Activated CD8-positive, alpha-beta T cell treated with anti-CD3 and anti-CD28 coated beads, Interleukin-2, amount 10 ng/mL, durations not matched to agents 7 days and 5 days (primary cell): ENCODE measurements at places on chromosomes 11 and 22. TPM values are rescaled to one million over a fixed set of nuclear protein-coding genes. Genes with fewer than 3 reads are reported as not detected.

- H3K4me1 ChIP-seq: peaks cover 25% of the 10 kb centered on the region
- no peak overlapping the region for H3K4me3 ChIP-seq
- peaks cover 71% of the 10 kb centered on the region for H3K36me3 ChIP-seq
- H3K27me3 ChIP-seq: no peaks in the 10 kb centered on the region
- no peak overlapping the region for H3K27ac ChIP-seq
Observed at GRCh38 chr11:16745950-16746605, 7.6 kb downstream of the C11orf58 start.

DNA sequence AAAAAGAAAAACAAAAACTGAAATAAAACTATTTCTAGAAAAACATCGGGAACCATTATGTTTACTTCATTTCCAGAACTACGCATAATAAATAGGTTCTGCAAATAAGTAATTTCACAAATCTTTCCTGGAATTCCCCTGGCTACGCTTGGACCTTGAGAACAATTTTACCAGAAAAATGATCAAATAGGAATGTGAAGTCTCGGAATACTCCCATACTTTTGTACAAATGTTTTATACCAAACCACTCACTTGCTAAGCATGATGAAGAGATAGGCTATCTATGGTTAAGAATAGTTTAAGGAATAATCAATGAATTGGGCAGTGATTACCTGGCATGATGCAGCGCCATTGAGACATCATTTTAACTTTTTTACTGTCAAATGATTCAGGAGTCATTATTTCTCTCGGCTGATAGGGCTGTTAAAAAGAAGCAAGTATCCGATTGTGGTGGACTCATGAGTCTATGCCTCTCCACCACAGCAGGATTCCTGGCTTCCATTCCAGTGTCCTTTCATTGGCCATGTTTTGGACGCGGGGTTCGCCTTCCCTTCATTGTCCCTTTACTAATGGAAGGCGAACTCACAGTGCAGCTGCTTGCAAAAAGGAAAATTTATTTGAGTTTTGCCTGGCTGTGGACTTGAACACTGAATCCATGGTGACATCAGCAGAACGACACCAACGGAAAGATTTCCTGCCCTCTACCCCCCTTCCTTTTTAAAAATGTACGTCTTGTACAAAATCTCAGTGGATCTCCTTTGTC is 39.9 kb upstream of the BLID start:
- no peak overlapping the region for H3K27ac ChIP-seq
- no peaks in the 10 kb centered on the region for H3K36me3 ChIP-seq
- H3K4me1 ChIP-seq: peaks cover 3% of the 10 kb centered on the region
- H3K4me3 ChIP-seq: no peak overlapping the region

GRCh38 chr11:16773981-16774935 is 35.8 kb downstream of the C11orf58 start:
- no peak for DNase-seq
- no peak overlapping the region for H3K27ac ChIP-seq
- H3K4me3 ChIP-seq: no peak overlapping the region

GRCh38 chr11:29002816-29003215 is 894.6 kb downstream of the METTL15 start:
- DNase-seq: no peak
- H3K36me3 ChIP-seq: no peaks in the 10 kb centered on the region
- H3K27me3 ChIP-seq: no peaks in the 10 kb centered on the region
- no peak overlapping the region for H3K27ac ChIP-seq
- H3K4me3 ChIP-seq: no peak overlapping the region

GRCh38 chr22:22137891-22138290 is 106.7 kb upstream of the VPREB1 start:
- DNase-seq: no peak
- H3K4me3 ChIP-seq: no peak overlapping the region
- H3K36me3 ChIP-seq: no peaks in the 10 kb centered on the region
- H3K27ac ChIP-seq: no peak overlapping the region

GRCh38 chr11:121895919-121896318 is 220.1 kb downstream of the BLID start:
- no peaks in the 10 kb centered on the region for H3K36me3 ChIP-seq
- no peak overlapping the region for H3K4me3 ChIP-seq
- peaks cover 5% of the 10 kb centered on the region for H3K27me3 ChIP-seq
- H3K4me1 ChIP-seq: no peaks in the 10 kb centered on the region
- DNase-seq: no peak
- no peak overlapping the region for H3K27ac ChIP-seq

DNA sequence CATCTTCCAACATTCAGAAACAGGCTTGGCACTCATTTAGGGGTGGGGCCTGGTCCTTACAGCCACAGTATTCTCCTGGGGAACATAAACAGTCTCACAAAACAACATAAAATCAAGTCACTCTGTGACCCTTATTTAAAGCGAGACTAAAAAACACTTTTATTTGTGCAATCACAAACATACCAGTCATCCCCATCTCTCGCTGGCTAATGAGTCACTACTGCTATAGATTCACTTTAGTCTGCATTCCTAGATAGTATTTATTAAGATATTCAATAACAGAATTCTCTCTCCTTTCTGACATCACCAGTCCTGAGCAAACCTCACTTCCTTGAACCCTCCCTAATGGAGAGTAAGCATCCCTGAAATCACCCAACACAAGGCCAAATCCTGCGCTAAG is 68.0 kb downstream of the ZBTB44 start:
- no peaks in the 10 kb centered on the region for H3K27me3 ChIP-seq
- H3K36me3 ChIP-seq: peaks cover 32% of the 10 kb centered on the region
- H3K27ac ChIP-seq: peak overlapping the region; percentile 37
- peaks cover 30% of the 10 kb centered on the region for H3K4me1 ChIP-seq

DNA sequence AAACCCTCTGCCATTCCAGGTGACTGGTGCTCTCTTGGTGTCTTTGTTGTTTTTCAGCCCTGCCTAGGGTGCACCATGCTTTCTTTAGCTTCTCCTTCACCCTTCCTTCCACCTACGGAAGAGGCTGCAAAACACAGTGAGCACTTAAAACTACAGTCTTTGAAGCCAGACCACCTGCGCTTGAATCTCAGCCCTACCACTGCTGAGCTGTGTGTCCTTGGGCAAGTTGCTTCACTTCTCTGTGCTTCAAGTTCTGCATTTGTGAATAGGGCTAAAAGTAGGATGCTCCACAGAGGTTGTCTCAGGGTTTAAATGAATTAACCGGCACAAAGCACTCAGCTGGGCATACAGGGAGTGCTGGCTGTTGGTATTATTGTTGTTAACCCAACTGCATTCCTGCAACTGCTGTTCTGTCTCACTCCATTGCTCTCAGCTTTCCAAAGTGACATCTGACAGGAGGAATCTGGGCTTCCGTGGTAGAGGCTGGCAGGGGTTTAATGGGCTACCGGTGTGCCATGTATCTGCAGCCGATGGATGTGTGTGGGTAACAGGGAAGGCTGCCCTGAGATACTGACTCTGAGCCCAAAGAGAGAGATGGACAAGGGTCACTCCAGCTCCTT is 139.3 kb downstream of the FBXO7 start:
- H3K27ac ChIP-seq: no peak overlapping the region
- H3K36me3 ChIP-seq: no peaks in the 10 kb centered on the region
- no peak overlapping the region for H3K4me3 ChIP-seq
- no peak for DNase-seq

GRCh38 chr11:67400942-67401494 is 640 bp downstream of the PPP1CA start:
- H3K27me3 ChIP-seq: no peaks in the 10 kb centered on the region
- peaks cover 65% of the 10 kb centered on the region for H3K4me1 ChIP-seq
- H3K36me3 ChIP-seq: peaks cover 66% of the 10 kb centered on the region
- peak overlapping the region; percentile 90 for H3K4me3 ChIP-seq

GRCh38 chr11:44852159-44852747 is 98.4 kb downstream of the TP53I11 start:
- peaks cover 10% of the 10 kb centered on the region for H3K27me3 ChIP-seq
- H3K36me3 ChIP-seq: no peaks in the 10 kb centered on the region
- DNase-seq: no peak
- no peaks in the 10 kb centered on the region for H3K4me1 ChIP-seq
- no peak overlapping the region for H3K4me3 ChIP-seq

DNA sequence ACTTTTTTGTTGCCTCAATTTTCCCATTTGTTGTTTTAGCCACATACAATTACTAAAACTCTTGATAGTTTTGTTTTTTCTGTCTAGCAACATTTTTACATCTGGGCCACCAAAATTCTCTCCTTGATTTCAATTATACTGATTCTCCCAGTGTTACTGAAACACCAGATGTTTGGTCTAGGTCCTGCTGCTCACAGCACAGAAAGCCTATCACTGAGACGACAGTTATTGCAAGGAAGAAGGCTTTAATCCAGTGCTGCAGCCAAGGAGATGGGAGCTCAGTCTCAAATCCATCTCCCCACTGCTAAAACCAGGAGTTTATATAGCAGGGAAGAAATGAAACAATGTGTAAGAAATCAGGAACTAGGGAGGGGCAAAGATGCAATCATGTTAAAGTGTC is 837.7 kb upstream of the CNTN5 start:
- no peak for DNase-seq
- no peaks in the 10 kb centered on the region for H3K4me1 ChIP-seq
- H3K27me3 ChIP-seq: no peaks in the 10 kb centered on the region
- no peak overlapping the region for H3K27ac ChIP-seq
- H3K4me3 ChIP-seq: no peak overlapping the region
- H3K36me3 ChIP-seq: no peaks in the 10 kb centered on the region

GRCh38 chr11:126601550-126602215 is 246.2 kb downstream of the ST3GAL4 start:
- no peak overlapping the region for H3K4me3 ChIP-seq
- H3K4me1 ChIP-seq: no peaks in the 10 kb centered on the region
- peaks cover 14% of the 10 kb centered on the region for H3K27me3 ChIP-seq
- no peaks in the 10 kb centered on the region for H3K36me3 ChIP-seq

DNA sequence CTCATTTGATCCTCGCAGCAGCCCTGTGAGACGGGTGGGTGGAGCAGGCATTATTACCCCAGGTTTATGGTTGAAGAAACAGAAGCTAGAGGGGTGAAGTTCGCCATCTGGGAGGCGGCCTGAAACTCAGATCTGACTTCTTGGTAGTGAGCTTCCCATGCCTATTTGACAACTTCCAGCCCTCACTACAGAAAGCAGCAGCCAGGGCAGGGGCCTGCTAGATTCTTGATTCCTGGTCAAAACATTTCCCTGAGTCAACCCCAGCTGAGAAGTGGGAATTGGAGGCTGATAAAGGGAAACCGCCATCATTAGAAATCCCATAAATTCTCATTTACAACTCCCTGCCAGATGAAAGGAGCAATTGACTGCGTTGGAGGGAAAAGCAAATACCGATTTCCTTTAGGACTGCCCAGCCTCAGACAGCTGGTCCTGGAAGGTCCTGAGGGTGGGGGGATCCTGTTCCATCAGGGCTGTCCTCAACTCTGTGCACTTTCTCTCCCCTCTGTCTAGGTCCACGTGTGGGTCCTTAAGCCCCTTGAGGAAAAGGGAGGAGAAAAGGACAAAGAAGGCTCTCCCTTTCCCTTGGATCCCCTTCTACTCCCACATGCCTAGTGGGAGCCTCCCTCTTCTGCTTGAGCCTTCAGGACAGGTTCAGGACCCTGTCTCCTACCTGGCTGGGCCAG is 10.2 kb upstream of the NECTIN1 start:
- peaks cover 52% of the 10 kb centered on the region for H3K27me3 ChIP-seq
- no peak for DNase-seq
- H3K36me3 ChIP-seq: no peaks in the 10 kb centered on the region

- H3K27me3 ChIP-seq: peaks cover 36% of the 10 kb centered on the region
- no peaks in the 10 kb centered on the region for H3K36me3 ChIP-seq
- no peak overlapping the region for H3K4me3 ChIP-seq
- peaks cover 3% of the 10 kb centered on the region for H3K4me1 ChIP-seq
Observed at GRCh38 chr22:38923463-38924346, 33.7 kb upstream of the APOBEC3A start.

DNA sequence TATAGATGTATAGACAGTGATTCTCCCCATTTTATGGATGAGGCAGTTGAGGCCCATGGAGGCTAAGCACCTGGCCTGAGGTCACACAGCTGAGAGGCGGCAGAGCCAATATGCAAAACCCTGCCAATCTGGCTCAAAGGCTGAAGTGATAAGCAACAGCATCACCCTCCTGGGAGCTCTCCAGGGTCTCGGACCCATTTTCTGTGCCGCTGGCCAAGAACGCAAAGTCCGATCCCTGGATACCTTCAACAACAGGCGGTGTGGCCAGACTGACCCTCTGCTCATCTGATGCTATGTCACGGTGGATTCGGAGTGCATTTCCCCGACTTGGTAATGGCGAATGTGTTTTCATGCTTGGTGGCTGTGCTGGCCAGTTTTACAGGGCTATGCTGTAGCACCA is 595.0 kb downstream of the TBC1D22A start:
- no peak overlapping the region for H3K27ac ChIP-seq
- H3K4me3 ChIP-seq: no peak overlapping the region

DNA sequence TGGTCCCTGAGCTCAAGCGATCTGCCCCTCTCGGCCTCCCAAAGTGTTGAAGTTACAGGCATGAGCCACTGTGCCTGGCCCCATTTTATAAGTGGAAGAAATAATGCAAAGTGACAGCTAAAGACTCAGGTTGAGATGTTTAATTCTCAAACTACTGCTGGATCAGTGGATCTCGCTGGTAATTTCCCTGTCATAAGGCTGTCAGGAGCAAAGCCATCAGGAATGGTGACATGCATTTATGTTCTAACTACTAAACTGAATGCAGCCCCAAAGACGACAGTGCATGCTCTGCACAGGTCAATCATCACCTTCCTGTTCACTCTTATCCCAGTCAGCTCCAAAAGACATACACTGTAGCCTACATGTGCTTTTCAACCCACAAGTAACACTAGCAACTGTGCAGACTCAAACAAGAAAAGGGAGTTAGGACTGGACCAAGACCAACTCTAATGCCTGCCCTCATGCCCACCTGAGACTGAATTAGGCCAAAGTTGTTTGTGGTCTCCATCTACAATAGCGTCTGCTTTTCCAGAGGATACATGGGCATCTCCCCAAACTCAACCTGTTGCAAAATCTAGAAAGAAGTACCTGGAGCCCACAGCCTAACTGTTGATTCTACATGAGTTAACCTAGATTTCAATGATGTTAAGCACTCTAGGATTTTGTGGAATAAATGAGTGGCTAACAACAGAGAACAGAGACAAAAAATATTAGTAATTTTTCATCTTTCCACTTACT is 14.8 kb downstream of the TMEM216 start:
- H3K4me1 ChIP-seq: no peaks in the 10 kb centered on the region
- DNase-seq: no peak
- H3K27me3 ChIP-seq: no peaks in the 10 kb centered on the region
- no peak overlapping the region for H3K4me3 ChIP-seq

- no peaks in the 10 kb centered on the region for H3K27me3 ChIP-seq
- no peak overlapping the region for H3K27ac ChIP-seq
- no peaks in the 10 kb centered on the region for H3K36me3 ChIP-seq
- no peak for DNase-seq
- H3K4me1 ChIP-seq: no peaks in the 10 kb centered on the region
Observed at GRCh38 chr11:58693026-58693425, 38.7 kb downstream of the GLYAT start.

GRCh38 chr11:103993507-103993906 is 42.9 kb upstream of the DDI1 start:
- no peaks in the 10 kb centered on the region for H3K36me3 ChIP-seq
- no peaks in the 10 kb centered on the region for H3K4me1 ChIP-seq
- H3K4me3 ChIP-seq: no peak overlapping the region

The UPK3A gene
- not detected for total RNA-seq

The DUSP18 gene
- total RNA-seq: 7.6 TPM

The FADS2 gene
- total RNA-seq: 395 TPM

The BEST1 gene
- total RNA-seq: not detected

The TRIM22 gene
- 228 TPM for total RNA-seq

The BIK gene
- total RNA-seq: 2.0 TPM

The CNTF gene
- total RNA-seq: 4.2 TPM
